ENCODE measurements at places on chromosomes 7 and 10. TPM values are rescaled to one million over a fixed set of nuclear protein-coding genes. Genes with fewer than 3 reads are reported as not detected.

The ASAH2 gene
- 0.36 TPM for total RNA-seq

GRCh38 chr7:110224643-110225042 lies 866.3 kb upstream of the LRRN3 start:
- H3K27ac ChIP-seq, result no peak overlapping the region
- H3K27me3 ChIP-seq, result no peaks in the 10 kb centered on the region
- H3K4me1 ChIP-seq, result no peaks in the 10 kb centered on the region
- no peak for DNase-seq
- no peak overlapping the region for H3K4me3 ChIP-seq
- no peaks in the 10 kb centered on the region for H3K36me3 ChIP-seq

DNA sequence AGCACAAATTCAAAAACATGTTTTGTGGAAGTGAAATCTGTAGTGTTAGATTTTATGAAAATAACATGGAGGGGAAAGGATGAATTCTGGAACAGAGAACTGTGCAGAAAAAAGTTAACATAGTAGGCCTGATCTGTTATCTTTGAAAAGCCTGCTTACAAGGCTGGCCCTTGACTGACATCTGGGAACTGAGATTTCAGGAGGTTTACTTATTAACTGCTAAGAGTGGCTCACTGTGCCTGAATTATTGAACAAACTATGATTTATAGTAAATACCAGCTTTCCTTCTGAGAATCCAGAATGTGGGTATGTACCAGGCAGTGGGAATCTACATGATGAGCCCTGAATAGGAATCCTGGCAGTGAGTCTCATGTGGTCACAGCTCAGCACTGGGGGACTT lies 30.5 kb downstream of the NSUN6 start:
- peaks cover 8% of the 10 kb centered on the region for H3K4me1 ChIP-seq
- H3K4me3 ChIP-seq, result no peak overlapping the region
- H3K27me3 ChIP-seq, result no peaks in the 10 kb centered on the region

- H3K27ac ChIP-seq, result no peak overlapping the region
- H3K4me1 ChIP-seq, result peaks cover 6% of the 10 kb centered on the region
- H3K27me3 ChIP-seq, result peaks cover 37% of the 10 kb centered on the region
- H3K36me3 ChIP-seq, result no peaks in the 10 kb centered on the region
Measured at GRCh38 chr10:70786799-70787415, 1.7 kb upstream of the TBATA start.

- no peak overlapping the region for H3K4me3 ChIP-seq
- no peak overlapping the region for H3K27ac ChIP-seq
- H3K36me3 ChIP-seq, result peaks cover 19% of the 10 kb centered on the region
Measured at GRCh38 chr7:127887631-127888030, 143.6 kb downstream of the LRRC4 start.

GRCh38 chr10:21827308-21827707 lies 176.2 kb downstream of the DNAJC1 start:
- H3K36me3 ChIP-seq, result no peaks in the 10 kb centered on the region
- H3K27ac ChIP-seq, result no peak overlapping the region
- no peaks in the 10 kb centered on the region for H3K4me1 ChIP-seq
- no peak overlapping the region for H3K4me3 ChIP-seq

The HNRNPA2B1 gene
- 83.1 TPM for total RNA-seq

DNA sequence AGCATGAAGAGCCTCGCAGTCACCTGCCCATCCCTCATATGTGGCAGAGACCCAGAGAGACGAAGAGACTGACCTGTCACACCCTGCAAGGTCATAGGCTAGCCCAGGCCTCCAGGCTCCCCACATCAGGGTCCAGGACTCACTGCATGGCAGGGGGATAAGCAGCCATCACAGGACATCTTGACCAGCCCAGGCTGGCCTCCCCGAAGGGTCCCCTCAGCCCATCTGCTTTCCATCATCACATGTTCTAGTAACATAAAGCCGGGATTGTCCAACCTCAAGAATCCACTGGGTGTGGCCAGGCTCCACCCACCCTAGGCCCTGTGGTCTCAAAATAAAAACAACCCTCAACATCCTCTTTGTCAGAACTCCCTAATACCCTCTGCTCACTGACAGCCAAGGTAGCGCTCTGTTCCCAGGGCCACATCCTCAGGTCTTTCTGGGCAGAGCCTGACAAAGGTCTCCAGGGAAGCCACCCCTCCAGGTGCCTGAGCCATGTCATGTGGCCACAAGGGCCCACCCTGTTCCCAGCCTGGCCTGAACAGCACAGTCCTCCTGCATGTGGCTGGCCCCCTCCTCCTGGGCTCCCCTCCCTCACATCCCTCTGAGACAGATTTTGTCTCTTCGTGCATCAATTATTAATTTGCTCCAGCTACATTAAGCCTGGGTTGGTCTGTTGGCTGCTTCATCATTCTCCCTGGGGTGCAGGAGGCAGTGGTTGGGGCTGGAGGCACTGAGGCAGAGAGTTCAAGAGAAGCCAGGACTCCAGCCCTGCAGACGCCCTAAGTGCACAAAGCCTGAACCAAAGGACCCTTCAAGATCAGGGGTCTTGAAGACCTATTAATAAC lies 131.8 kb upstream of the UNC5B start:
- H3K4me3 ChIP-seq, result no peak overlapping the region
- H3K27ac ChIP-seq, result no peak overlapping the region
- H3K27me3 ChIP-seq, result peaks cover 12% of the 10 kb centered on the region
- peak; percentile 53 for DNase-seq
- no peaks in the 10 kb centered on the region for H3K36me3 ChIP-seq
- H3K4me1 ChIP-seq, result no peaks in the 10 kb centered on the region

DNA sequence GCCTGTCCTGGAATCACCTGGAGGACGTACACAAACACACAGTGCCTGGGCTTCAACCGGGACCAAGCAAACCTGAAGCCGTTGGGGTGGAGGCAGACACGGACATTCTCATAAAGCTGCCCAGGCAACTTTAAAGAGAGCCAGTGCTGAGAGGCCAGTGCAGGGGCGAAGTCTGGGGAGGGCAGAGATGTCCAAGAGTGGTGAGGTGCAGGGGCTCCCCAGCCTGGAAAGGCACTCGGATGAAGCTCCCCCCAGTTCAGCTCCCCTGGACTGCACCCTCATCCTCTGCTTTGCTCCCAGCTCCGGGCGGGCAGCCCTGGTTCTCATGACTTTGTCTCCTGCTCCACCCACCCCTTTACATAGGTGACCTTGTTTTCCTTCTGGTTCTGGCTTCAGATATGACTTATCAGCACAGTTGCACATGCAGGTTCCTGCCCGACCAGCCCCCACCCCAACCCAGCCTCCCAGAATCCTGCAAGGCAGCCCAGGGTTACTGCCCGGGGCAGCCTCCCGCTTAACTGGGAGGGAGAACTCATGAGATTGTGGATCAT lies 60.8 kb upstream of the EEPD1 start:
- H3K36me3 ChIP-seq, result no peaks in the 10 kb centered on the region
- no peak for DNase-seq
- H3K27ac ChIP-seq, result no peak overlapping the region
- H3K4me1 ChIP-seq, result no peaks in the 10 kb centered on the region
- H3K4me3 ChIP-seq, result no peak overlapping the region

DNA sequence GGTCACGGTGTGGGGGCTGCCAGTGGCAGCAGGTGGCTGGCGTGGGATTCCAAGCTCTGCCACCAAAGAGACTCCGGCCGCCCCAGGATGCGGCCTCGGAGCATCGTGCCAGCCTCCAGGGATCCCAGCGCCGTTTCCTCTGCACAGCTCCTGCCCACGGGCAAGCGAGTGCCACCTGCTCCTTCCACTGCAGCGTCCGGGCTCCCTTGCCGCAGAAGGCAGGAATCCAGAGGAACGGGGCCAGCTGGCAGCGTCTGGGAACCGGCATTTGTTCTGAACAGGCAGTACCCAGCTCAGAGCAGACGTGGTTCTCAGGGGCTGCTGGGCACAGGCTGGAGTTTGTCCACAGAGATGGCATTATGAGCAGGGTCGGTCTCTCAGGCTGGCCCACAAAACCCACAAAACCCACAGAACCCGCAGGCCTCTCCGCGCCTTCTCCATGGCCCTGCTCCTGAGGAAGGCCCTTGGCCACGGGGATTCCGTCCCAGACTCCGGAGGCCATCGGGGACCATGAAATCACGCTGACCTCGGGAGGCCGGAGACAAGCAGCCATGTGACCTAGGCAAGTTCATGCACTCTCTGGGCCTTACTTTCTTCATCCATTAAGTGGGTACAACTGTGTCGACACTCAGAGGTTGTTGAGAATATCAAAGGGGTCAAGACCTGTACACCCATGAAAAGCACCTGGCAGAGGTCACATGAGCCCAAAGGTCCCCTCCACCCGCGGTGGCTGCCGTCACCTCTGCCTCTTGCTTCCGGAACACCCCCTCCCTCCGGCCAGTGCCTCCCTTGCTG lies 72.1 kb upstream of the TNRC18 start:
- no peaks in the 10 kb centered on the region for H3K27me3 ChIP-seq
- H3K27ac ChIP-seq, result no peak overlapping the region
- H3K4me3 ChIP-seq, result no peak overlapping the region

DNA sequence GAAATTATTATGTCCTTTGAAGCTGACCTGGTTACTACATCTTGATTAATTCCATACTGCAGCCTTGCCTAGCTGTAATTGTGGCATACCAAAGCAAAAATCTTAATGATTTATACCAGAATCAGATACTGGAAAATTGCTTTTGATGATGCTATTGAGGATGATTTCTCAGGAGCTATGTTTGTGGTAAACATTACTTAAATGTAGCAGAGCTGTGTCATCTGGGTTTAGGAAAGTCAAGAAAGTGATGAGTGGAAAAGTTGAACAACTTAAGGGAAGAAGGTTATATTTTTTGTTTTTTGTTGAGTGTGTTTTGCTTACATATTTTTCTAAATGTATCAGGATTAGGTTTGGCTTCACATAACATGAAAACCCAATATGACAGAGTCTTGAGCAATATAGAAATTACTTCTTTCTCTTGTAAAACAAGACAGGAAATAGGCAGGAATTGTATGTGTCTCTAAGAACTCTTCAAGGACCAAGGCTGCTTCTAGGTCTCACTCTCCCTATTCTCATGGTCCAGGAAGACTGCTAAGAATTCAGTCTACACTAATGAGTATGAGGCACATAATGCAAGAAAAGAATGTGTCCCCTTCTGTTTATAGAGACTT lies 87.6 kb upstream of the MTPN start:
- H3K4me3 ChIP-seq, result no peak overlapping the region
- H3K27ac ChIP-seq, result no peak overlapping the region
- no peak for DNase-seq
- no peaks in the 10 kb centered on the region for H3K36me3 ChIP-seq

The GJD4 gene
- total RNA-seq, result under 0.01 TPM

The HIP1 gene
- 25.7 TPM for total RNA-seq

The GIMAP8 gene
- total RNA-seq, result not detected

- H3K27me3 ChIP-seq, result no peaks in the 10 kb centered on the region
- no peak overlapping the region for H3K27ac ChIP-seq
- H3K4me3 ChIP-seq, result no peak overlapping the region
- no peaks in the 10 kb centered on the region for H3K4me1 ChIP-seq
- no peak for DNase-seq
Measured at GRCh38 chr7:86667732-86668131, 24.0 kb downstream of the GRM3 start.

DNA sequence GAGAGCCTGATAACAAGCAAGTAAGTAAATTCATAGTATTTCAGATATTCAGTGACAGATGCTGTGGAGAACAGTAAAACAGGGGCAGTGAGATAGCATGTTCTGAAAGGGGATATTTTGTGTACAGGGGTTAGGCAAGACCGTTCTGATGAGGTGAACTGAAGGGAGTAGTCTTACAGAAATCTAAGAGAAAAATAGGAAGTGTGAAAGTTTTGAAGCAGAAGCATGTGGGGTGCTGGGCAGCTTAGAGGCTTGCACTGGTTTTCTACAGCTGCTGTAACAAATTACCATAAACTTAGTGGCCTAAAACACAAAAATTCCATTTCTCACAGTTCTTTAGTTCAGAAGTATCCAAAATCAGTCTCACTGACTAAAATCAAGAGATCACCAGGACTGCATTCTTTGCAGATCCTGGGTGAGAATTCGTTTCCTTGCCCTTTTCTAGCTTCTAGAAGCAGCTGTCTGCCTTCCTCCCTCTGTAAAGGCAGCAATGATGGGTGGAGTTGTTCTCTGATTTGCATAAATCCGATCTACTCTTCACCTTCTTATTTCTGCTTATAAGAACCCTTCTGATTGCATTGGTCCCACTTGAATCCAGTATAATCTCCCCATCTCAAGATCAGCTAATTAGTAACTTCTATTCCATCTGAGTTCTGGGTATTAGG lies 7.5 kb upstream of the KLF14 start:
- no peaks in the 10 kb centered on the region for H3K4me1 ChIP-seq
- H3K36me3 ChIP-seq, result no peaks in the 10 kb centered on the region

GRCh38 chr7:71184136-71184535 lies 52.2 kb downstream of the GALNT17 start:
- no peak overlapping the region for H3K27ac ChIP-seq
- DNase-seq, result no peak
- no peaks in the 10 kb centered on the region for H3K36me3 ChIP-seq
- no peaks in the 10 kb centered on the region for H3K27me3 ChIP-seq
- no peaks in the 10 kb centered on the region for H3K4me1 ChIP-seq

DNA sequence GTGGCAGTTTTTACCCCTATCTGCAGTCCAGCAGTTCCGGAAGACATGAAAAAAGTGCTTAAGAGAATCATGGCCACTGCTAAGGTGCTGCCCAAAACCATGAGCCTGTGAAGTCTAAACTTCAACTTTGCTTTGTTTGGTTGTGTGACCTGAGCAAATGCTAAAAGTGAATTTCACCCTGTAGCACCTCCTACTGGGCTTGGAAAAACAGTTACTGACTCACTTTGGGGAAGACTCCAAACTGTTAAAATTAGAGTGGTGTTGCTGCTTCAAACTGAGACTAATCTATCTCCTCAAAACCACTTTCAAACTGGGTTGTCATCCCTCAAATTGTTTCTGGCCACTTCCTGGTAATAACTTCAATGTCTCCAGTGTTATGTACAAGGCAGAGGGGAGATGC lies 21.3 kb downstream of the MKX start:
- H3K4me1 ChIP-seq, result peaks cover 44% of the 10 kb centered on the region
- no peaks in the 10 kb centered on the region for H3K36me3 ChIP-seq
- no peaks in the 10 kb centered on the region for H3K27me3 ChIP-seq

The TPST1 gene
- total RNA-seq, result 137 TPM

The ANKRD7 gene
- 1.8 TPM for total RNA-seq

GRCh38 chr7:96303686-96304443 lies 18.0 kb downstream of the SLC25A13 start:
- H3K4me3 ChIP-seq, result no peak overlapping the region
- DNase-seq, result no peak
- peak overlapping the region; percentile 55 for H3K27ac ChIP-seq
- peaks cover 26% of the 10 kb centered on the region for H3K4me1 ChIP-seq

The FOXP2 gene
- 3.8 TPM for total RNA-seq

DNA sequence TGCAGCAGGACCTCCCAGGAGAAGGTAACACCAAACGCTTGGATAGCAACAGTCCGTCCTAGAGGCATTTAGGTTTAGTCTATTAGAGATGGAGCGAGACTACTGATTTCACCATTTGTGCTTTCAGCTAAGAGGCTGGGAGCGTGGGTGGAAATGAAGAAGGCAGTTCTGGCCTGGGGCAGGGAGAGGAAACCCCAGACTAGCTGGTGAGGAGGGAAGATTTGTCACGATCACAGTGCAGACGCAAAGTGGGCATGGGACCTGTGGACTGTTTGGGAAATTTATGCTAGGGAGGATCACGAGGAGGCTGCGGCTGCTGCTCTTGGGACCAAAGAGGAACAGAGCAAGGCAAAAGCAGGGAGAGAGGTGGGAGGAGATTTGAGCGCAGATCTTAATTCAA lies 130.4 kb upstream of the AOAH start:
- no peaks in the 10 kb centered on the region for H3K4me1 ChIP-seq
- no peaks in the 10 kb centered on the region for H3K36me3 ChIP-seq
- no peaks in the 10 kb centered on the region for H3K27me3 ChIP-seq
- H3K27ac ChIP-seq, result no peak overlapping the region
- DNase-seq, result no peak
- H3K4me3 ChIP-seq, result no peak overlapping the region
